ENCODE measurements at places on chromosomes 11 and 22.
A peak's percentile ranks its signal among the peaks of the same experiment; 100 is the strongest.

DNA sequence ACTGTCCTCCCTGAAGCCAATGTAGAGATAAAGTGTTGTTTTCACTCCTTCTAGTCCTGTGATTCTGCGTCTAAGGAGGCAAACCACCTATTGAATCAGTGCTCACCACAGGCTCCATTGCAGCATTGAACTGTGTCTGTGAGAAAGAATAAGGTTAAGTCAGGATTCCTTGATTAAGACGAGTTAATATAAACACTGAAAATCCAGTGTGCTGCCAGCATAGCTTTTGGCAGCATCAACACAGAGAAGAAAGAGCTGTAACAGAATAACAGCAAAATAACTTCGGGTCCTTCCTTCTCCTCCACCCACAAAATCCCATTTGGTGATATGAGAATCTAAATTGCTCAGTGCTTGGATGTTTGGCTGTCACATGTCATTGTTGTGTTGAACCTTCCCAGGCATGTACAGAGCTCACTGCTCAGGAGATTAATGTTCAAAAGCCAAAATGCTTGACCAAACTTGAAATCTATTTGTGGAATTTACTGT is 185.2 kb upstream of the DDI1 start:
- no peak for DNase-seq

DNA sequence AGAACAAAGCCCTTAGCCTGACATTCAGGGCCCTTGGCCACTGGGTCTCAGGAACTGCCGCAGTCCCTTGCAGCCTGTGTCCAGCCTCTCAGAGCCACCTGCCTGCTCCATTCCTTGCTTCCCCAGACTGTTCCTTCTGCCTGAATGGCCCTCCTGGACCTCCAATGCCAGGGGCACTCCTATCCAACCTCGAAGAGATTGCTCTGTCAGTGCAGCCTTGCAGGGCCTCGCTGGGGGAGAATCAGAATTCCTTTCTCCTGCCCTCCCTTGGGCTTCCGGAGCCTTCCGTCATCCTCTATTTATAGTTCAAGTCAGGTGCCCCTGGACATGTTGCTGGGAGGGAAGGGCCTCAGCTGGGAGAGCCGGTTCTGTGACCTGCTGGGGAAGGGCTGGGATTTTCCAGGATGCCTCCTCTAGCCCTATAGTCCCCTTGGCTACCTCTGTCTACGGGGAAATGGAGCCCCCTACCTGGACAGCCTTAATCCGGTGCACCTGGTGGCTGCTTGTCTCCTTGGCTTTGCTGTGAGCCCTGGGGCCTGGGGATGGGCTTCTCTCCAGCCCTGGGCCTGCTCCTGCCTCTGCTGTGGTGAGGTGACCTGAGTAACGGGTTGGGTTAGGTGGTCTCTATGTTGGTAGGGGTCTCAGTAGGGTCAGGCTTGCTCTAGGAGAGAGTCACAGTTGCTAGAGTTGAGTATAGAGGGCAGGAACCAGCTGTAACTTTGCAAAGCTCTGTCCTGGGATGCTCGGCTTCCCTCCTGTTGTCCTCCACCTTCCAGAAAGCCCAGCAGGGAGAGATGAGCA is 45.9 kb upstream of the SYT7 start:
- no peak for DNase-seq

DNA sequence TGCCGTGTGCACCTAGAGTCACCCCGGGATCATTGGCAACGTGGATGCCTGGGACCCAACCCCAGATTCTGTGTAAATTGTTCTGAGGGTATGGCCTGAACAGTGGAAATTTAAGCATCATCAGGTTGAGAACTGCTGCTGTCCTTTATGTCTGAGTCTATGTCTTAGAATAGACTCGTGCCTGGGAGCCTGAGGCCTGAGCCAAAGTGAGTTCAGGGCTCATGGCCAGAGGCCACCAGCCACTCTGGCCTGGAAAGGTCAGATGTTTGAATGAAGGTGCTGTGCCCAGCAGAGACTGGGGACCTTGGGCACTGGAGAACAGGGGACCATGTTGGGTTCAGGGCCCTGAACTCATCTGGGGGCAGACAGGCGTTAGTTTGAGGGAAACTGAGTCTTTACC is 91.1 kb downstream of the MYO18B start:
- DNase-seq, result no peak

DNA sequence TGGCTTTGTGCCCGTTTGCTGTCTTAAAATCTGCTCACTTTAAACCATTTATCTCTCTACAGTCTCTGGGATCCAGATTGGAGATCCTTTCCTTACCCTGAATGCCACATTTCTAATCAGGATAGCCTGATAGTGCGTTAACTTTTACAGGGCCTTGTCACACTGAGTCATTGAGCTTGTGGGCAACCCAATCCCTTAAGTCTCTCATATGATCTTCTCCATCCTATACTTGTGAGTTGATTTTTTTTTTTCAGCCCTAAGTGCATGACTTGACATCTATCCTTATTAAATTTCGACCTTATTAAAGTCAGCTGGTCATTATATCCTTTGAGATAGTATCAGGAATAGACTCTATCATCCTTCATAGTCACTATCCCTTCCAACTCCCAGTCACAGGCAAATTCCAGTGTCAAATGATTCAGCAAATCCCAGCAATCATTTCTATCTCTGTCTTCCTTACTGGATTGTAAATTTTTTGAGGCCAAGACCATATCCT is 57.7 kb downstream of the TEAD1 start:
- no peak for DNase-seq

- no peak for DNase-seq
Observed at GRCh38 chr22:36763576-36763975, 12.3 kb downstream of the IFT27 start.

GRCh38 chr11:62552485-62553079 is 6.0 kb upstream of the AHNAK start:
- DNase-seq, result peak; percentile 48

GRCh38 chr11:128524172-128524571 is 63.2 kb downstream of the ETS1 start:
- no peak for DNase-seq

DNA sequence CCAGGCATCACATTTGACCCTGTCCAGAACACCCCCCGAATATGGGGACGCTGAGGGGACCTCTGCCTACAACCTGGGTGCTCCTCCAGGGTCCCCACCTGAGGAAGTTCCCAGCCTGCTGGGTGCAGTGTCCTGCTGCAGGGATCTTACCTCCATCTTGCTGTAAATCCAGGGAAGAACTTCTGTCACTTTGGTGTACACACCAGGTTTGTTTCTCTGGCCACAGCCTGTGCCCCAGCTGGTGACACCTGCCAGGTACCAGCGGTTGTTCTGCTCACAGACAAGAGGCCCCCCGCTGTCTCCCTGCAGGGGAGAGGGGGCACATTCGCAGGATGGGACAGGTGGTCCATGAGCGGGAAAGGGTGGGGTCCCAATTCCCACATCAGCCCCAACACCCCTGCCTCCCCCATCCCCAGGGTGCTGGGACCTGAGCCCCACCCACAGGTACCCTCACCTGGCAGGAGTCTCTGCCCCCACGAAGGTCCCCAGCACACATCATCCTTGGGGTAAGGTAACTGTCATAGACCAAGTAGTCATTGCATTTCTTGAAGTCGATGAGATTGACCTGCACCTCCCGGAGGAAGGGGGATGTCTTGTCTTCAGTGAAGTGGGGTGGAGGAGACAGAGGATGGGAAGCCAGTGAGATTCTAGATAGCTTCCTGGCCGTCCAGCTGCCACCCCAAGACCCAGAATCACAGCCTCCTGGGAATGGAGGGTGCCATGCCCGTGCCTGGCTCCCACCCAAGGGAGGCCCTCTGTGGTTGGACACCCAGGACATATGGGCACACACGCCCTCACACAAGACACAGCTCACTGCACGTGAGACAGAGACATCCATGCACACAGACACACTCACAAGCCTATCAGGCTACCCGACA is 25.5 kb downstream of the TMPRSS13 start:
- DNase-seq, result no peak

DNA sequence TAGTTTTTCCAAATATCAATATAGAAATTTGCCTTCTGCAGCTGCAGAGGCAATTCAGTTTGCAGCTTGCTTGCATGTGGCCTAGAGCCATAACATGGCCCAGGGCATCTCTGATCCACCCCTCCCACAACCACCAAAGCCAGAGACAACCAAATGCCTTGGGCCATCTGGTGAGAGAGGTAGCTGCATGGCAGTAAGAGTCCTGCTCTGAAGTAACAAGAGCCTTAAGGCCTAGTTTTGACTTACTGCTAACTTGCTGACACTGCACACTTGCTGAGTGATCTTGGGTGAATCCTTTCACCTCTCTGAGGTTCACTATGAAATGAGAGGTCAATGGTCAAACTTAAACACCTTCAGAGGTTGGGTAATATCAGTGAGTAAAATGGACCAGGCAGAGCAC is 4.9 kb upstream of the SPECC1L start:
- DNase-seq, result no peak

GRCh38 chr11:131327421-131327820 is 43.0 kb upstream of the NTM start:
- no peak for DNase-seq

GRCh38 chr22:35212996-35213395 is 44.3 kb upstream of the HMGXB4 start:
- DNase-seq, result no peak

DNA sequence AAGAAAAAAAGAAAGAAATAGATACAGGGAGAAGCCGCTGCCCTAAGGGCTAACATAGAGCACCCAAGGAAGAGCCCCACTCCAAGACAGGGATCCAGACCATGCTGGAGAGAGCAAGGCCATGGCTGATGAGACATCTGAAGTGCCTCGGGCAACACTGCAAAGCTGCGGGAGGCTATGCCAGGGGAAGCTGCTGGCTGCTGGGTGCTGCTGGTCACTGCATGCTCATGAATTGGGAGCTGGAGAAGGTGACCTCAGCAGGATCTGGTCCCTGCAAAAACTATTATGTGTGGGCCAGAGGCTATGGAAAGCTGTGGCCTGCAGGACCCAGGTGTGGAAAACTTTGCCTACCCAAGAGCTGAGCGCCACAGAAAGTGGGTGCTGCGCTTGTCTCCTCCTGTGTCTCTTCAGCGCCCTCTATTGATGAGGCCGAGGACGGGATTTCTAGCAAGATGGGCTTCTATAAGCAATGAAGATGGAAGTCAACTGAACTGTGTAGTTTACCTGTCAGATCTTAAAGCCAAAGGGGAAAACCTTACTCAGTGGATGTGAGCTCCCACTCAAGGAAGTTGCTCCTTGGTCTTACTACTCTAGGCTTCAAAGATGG is 17.3 kb upstream of the SLC29A2 start:
- peak; percentile 79 for DNase-seq

DNA sequence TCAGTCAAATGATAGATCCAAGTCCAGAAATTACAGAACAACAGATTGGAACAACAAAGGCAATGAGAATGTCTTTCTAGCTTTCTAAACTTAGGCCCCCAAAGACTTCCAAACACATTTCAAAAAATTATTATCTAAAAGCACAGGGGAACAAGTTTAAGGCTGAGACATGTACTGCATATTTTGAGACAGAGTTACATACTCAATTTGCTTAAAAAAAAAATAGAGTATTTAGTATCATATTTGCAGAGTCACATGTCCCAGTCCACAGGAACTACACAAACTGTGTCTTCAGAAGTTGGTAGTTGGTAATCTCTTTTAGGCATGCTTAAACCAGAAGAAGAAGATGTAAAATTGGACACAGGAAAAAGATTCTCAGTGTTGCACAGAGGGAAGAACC is 127.2 kb downstream of the MAML2 start:
- DNase-seq, result no peak

DNA sequence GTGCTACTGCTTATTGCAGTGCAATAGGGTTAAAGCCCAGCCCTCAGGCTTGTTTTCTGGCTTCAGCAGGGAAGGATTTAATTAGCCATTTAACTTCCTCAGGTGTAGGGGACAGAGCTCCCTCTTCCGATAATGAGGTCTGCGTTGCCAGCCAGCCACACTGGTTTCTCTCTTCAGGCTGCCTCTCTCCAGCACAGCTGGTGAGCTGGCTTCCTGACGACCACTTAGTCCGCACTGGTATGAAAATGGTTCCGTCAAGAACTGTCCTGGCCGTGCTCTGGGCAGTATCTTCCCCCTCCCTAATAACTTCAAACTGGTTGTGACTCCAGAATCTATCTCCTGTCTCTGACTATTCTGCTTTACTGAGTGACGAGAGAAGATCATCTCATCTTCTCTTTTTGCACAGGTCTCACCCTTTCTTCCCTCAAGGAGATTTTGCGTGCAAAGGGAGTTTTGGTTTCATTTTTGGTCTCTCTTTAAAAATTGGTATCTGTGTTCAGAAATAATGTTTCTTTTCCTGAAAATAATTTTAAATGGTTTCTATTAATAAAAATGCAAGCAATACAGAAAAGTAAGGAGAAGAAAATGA is 49.2 kb downstream of the CNTN5 start:
- DNase-seq, result no peak

DNA sequence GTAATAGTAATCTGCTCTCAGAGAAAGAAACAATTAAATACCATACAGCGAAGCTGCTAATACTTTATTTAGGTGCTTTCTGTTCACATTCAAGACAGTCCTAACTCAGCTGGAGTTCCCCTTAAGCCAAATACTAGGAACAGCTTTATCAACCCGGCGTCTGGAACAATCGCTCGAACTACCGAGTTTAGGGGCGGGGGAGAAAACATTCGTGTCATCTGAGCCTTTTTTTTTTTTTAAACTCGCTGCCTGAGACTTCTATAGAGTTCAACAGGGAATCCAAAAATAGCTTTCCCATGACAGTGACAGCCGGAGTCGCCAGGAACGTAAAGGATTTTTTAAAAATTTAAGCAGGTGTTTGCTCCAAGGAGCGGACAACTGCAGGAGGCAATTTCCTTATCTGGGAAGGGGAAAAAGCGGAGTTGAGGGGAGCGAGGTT is 852 bp downstream of the TRAF6 start:
- DNase-seq, result peak; percentile 76

GRCh38 chr11:12161603-12162350 is 51.4 kb downstream of the MICAL2 start:
- no peak for DNase-seq

- DNase-seq, result no peak
Observed at GRCh38 chr11:116472651-116473050, 300.1 kb downstream of the BUD13 start.

DNA sequence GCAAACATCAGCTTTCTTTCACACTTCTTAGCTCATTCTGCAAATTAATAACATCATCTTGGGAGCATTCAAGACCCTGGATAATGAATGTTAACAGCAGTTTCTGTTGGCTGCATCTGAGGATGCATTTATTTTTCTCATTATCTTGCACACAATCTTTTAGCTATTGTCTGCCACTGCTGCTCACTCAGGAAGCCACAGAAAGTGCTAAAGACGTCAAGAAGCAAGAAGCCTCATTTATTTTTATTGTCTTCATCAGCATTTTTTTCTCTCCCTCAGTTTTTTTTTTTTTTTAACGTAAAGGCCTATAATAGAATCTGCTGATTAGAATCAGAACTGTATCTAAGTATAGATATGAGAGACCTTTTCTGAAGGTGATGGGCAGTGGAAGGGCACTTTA is 1339.4 kb downstream of the FAM181B start:
- DNase-seq, result no peak

Measured in suppressor macrophage treated with lipopolysaccharide for 1 hour (primary cell).